Type B pancreatic cell (in vitro differentiated cells): ENCODE measurements at places on chromosomes 3 and 15. TPM values are rescaled to one million over a fixed set of nuclear protein-coding genes. Genes with fewer than 3 reads are reported as not detected.
A peak's percentile ranks its signal among the peaks of the same experiment; 100 is the strongest.

- no peaks in the 10 kb centered on the region for H3K4me1 ChIP-seq
- no peak overlapping the region for H3K4me3 ChIP-seq
These were observed 336.2 kb upstream of the TPM1 start for GRCh38 chr15:62706317-62706716.

DNA sequence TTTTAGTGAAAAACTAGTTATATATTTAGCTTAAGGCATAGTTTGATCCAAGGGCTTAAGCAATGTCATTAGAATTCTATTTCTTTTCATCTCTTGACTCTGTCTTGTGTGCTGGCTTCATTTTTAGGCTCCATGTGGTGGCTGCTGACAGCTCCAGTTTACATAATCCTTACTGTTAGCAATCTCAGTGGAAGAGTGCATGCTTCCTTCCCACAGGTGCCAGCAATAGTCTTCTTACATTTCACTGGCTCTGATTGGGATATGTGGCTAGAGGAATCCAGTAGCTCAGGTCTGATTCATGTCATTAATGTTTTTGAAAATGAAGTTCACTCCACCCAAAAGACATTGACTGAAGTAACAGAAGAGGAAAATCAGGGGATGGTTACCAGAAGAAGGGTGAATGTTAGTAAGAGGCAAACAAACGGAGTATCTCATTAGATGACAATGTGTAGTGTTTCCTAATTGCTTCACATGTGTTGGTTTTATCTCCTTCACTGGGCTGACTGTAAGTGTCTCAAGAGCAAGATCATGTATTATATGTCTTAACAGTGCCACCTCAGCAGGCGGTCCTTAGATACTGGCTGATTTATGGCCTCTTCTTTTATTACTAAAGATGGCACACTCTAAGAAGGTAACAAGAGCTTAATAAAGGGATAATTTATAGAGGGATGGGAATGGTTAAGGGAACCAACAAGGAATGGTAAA is 25.6 kb upstream of the TCF12 start:
- DNase-seq = no peak
- H3K4me1 ChIP-seq = peaks cover 33% of the 10 kb centered on the region
- no peak overlapping the region for H3K4me3 ChIP-seq
- peaks cover 4% of the 10 kb centered on the region for H3K36me3 ChIP-seq
- no peaks in the 10 kb centered on the region for H3K27me3 ChIP-seq

DNA sequence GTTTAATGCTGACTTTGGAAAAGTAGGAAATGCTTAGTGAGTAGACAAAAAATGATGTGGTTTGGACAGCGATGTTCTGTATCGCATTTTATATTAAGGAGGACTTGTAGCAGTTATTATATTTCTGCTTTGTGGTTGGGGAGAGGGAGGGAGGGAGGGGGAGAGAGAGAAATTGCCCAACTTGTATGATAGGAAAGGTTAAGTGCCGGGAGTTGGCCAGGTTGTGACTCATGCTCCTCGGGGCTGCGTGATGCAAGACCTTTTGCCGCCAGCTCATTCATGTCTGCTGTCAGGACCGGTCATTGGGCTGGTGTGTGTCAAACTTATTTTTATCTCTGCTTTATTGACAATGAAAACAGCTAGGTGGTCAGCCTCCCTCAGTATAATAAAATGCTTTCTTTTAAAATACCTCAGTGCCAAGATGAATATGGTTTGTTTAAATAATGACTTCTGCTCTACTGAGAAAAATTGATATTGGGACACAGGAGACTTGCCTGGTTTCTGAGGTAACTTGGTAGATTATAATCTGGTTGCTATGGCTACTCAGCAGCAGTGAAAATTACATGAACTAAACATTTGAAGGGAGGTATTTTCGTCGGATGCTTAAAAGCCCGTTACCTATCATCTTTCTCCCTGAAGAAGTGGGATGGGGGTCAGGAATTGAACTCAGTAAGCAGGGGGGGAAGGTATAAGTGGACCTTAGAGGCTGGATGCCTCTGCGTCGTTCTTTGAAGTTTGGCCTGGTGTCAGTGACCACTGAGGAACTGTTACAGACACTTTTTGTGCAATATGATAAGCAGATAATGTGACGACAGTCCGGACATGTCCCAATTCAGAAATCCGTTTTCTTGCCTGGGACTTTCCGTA is 90.7 kb downstream of the FNDC3B start:
- peak overlapping the region; percentile 46 for H3K4me3 ChIP-seq
- peaks cover 3% of the 10 kb centered on the region for H3K27me3 ChIP-seq
- H3K36me3 ChIP-seq = peaks cover 30% of the 10 kb centered on the region
- peaks cover 61% of the 10 kb centered on the region for H3K4me1 ChIP-seq
- DNase-seq = no peak

DNA sequence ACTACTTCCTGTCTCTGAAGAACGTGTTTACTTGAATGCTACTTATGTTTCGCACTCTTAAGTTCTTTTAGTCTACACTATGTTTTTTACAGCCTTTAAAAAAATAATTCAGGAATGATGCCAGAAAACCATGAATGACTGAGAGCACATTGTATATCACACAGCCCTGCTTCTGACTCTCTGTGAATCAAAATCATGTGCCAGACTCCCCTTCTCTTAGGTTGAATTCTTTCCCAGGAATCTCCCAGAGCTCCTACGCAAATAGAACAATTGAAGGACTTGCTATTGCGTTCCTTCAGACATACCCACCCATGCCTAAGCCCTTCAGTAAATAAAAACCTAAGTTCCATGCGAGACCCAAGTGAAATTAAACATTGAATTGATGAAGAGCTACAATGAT is 782.0 kb upstream of the ALCAM start:
- H3K27ac ChIP-seq = no peak overlapping the region
- no peak overlapping the region for H3K4me3 ChIP-seq
- no peaks in the 10 kb centered on the region for H3K27me3 ChIP-seq
- H3K36me3 ChIP-seq = peaks cover 4% of the 10 kb centered on the region
- no peaks in the 10 kb centered on the region for H3K4me1 ChIP-seq

DNA sequence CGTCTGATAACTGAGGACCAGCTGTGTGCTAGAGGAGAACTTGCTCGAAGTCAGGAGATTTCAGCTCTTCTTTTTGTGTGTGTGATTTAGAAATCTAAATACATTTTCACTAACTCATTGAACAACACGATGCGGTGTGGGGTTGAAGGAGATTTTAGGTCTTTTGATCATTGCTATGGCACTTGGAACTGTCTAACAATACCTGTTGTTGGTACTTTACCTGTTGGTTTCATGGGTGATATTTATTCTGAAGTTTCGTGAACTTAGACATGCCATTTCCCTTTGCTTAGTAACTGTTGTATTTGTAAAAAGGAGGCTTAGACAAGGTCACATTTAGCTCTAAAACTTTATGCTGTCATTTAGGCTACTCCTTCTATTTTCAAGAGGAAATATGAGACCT is 99.9 kb downstream of the ITPR1 start:
- no peaks in the 10 kb centered on the region for H3K27me3 ChIP-seq
- DNase-seq = no peak
- no peak overlapping the region for H3K27ac ChIP-seq
- no peaks in the 10 kb centered on the region for H3K36me3 ChIP-seq
- H3K4me1 ChIP-seq = peaks cover 30% of the 10 kb centered on the region

GRCh38 chr15:93252780-93253179 is 163.8 kb upstream of the RGMA start:
- H3K4me1 ChIP-seq = peaks cover 8% of the 10 kb centered on the region
- no peak overlapping the region for H3K27ac ChIP-seq
- no peak overlapping the region for H3K4me3 ChIP-seq
- peaks cover 5% of the 10 kb centered on the region for H3K27me3 ChIP-seq

DNA sequence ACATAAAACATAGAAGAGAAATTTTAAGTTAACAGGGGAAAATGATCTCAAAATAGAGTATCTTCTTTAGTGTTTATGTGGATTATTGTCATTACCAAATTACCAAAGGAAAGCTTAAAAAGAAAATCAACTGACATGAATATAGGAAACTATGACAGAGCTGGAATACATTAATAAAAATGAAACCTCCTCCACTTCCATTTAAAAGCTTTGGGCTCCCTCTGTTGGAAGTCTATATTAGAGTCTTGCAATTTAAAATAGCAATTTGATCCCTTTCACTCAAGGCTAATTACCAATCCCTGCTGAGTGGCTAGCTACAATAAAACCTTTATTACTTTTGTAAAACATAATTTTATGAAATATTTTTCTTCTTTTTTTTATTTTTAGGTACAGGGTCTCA is 61.4 kb upstream of the IMPG2 start:
- peaks cover 9% of the 10 kb centered on the region for H3K4me1 ChIP-seq
- no peak overlapping the region for H3K4me3 ChIP-seq
- peaks cover 9% of the 10 kb centered on the region for H3K36me3 ChIP-seq

GRCh38 chr3:185155678-185156077 is 2.8 kb upstream of the C3orf70 start:
- no peak for DNase-seq
- peaks cover 38% of the 10 kb centered on the region for H3K27me3 ChIP-seq
- H3K4me3 ChIP-seq = no peak overlapping the region
- no peaks in the 10 kb centered on the region for H3K36me3 ChIP-seq
- no peak overlapping the region for H3K27ac ChIP-seq

GRCh38 chr3:73874606-73875369 is 250.0 kb upstream of the PDZRN3 start:
- peaks cover 4% of the 10 kb centered on the region for H3K4me1 ChIP-seq
- H3K4me3 ChIP-seq = no peak overlapping the region
- H3K36me3 ChIP-seq = no peaks in the 10 kb centered on the region
- H3K27me3 ChIP-seq = no peaks in the 10 kb centered on the region
- DNase-seq = no peak

DNA sequence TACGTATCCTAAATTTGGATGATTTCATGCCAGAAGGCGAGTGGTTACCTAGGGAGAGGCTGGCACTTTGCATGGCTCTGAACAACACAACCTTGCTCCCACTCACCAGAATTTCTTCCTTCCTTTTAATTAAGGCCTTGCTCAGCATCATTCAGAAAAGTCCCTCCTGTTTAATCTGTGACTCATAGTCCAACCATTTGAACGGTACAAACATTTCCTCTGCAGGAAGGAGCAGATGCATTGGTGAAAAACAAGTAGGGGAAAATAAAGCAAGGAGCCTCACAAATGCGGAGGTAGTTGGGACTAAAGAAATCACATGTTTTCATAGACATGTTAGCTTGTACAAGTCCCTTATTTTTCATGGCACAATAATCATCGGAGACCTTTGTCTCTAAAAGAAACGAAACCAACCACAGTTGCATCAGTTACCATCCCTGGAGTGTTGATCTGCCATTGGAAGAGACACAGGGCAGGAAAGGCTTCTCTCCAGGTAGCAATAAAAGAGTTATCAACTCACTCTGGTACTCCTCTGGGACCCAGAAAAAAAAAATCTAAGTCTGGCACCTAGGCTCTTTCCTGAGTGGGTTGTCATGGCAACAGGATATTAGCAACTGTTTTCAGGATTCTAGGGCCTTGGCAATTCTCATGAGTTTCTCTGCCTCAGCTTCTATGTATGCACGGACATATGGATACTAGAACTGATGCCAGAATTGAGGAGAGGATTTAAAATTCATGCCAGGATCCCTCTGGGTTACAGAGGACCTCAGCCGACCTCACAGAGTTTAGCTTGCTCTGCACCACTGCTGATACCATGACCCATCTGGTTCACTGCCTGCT is 255.4 kb upstream of the ARPP21 start:
- no peak overlapping the region for H3K27ac ChIP-seq
- no peaks in the 10 kb centered on the region for H3K4me1 ChIP-seq
- H3K4me3 ChIP-seq = no peak overlapping the region
- DNase-seq = no peak
- H3K27me3 ChIP-seq = no peaks in the 10 kb centered on the region
- H3K36me3 ChIP-seq = no peaks in the 10 kb centered on the region

DNA sequence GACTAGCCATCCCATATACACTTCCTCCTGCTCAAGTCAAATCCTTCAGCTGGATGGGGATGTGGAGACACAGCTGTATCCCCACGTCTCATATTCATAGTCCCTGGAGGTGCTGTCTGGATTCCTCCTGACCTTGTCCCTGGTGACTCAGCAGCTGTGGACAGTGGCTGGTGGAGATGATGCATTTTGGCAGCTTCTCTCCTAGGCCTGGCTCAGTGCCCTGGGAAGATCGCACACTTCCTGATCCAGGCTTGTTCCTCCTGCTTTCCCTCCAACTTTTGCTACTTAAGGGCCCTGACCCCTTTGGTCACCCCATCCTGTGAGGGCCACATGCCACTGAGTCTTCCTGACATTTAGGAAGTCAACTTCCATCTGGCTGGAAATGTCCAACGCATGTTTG is 44.4 kb downstream of the ADAMTSL3 start:
- no peaks in the 10 kb centered on the region for H3K27me3 ChIP-seq
- peaks cover 6% of the 10 kb centered on the region for H3K4me1 ChIP-seq
- no peak overlapping the region for H3K27ac ChIP-seq
- no peaks in the 10 kb centered on the region for H3K36me3 ChIP-seq
- DNase-seq = no peak

DNA sequence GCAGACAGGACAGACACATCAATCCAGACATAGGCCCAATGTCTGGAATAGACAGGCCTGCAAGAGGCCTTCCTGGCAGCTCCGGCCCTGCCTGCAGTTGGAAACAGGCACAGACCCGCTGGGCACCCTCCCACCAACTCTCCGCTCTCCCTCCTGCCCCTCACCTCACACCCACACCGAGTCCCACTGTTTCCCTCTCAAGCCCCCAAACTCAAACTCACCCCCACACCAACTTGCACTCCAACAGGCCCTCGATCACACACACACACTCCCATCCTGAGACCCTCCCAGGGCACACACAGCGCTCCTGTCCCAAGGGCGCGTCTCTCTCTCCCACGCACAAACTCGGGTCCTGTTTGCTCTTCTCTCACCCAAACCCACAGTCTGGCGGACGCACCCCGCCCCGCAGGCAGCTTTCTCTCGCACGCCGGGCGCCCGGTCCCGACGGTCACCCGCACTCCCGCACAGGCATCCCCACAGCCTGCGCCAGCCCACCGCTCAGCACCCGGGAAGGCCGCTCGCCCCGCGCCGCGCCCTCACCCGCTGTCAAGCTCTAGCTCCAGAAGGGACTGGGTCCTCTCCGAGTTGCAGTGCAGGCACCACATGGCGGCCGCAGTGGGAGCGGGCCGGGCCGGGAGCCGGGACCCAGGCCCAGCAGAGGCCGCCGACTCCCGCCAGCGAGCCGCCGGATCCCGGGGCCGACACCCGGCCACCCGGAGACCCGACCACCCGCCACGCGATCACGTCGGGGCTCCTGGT is 106.2 kb downstream of the IQSEC1 start:
- H3K27ac ChIP-seq = peak overlapping the region; percentile 90
- peaks cover 54% of the 10 kb centered on the region for H3K4me1 ChIP-seq
- no peak for DNase-seq
- H3K36me3 ChIP-seq = no peaks in the 10 kb centered on the region
- peak overlapping the region; percentile 96 for H3K4me3 ChIP-seq

DNA sequence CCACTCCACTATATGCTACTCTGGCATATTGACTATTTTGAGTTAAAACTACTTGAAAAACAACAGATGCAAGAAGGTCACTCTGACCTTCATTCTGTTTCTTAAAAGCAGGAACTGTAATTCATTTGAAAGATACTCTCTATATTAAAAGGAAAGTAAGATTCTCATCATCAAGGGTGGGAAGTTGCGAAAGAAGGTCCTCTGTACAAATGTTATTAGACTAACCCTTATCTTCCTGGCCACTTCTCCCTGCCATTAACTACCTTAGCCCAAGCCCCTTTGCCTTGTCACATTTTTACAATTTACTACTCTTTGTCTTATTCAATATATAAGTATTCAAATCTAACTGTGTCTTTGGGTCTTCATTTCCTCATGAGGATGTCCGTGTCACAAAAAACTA is 16.1 kb downstream of the SIDT1 start:
- H3K36me3 ChIP-seq = no peaks in the 10 kb centered on the region
- no peaks in the 10 kb centered on the region for H3K4me1 ChIP-seq
- H3K27me3 ChIP-seq = peaks cover 13% of the 10 kb centered on the region
- no peak for DNase-seq
- no peak overlapping the region for H3K27ac ChIP-seq

The GOLGA6A gene
- total RNA-seq = not detected in 2 replicates

The ANKRD34C gene
- not detected in 2 replicates for total RNA-seq

The ERICH6 gene
- not detected in 2 replicates for total RNA-seq

The CTXN2 gene
- total RNA-seq = not detected in 2 replicates

The IMPDH2 gene
- total RNA-seq = 221 and 256 TPM in 2 replicates

The CSPG4 gene
- 0.19 and 7.3 TPM in 2 replicates for total RNA-seq
